ENCODE measurements at places on chromosomes 1 and 21.

DNA sequence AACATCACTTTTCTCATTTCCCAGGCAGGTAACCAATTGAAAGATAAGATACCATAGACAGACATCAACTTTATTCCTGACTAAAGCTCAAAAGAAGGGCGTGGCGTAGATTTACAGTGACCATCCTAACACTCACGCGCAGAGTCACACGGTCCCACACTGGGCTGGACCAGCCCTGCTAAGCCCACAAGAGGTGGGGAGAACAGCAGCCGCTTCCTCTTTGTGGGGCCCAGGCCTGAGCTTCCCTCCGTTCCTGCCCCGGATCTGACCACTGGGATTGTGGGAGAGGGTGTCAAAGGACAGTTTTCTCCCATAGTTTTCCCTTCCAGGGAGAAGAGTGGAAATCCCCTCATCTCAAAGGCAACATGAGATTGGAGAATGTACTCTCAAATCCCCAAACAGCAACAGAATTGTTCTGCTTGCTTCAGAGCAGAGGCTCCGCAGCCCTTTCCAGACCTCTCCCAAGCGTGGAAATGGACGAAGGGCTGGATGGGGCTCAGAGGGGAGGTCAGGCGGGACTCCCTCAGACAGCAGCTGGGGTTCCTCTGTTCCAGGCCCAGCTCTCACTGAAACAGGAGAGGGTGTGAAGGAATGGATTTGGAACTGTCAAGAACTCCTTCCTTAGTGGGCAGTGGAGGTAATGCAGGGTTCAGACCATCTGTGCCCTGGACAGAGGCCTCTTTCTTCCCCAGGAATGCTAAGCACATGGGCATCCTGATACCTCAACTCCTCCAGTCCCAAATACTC is 33.7 kb downstream of the L1TD1 start:
- DNase-seq, result no peak

GRCh38 chr21:29237110-29238052 is 61.3 kb upstream of the BACH1 start:
- no peak for DNase-seq

- DNase-seq, result no peak
These were observed 35.1 kb upstream of the DISC1 start for GRCh38 chr1:231591466-231591865.

DNA sequence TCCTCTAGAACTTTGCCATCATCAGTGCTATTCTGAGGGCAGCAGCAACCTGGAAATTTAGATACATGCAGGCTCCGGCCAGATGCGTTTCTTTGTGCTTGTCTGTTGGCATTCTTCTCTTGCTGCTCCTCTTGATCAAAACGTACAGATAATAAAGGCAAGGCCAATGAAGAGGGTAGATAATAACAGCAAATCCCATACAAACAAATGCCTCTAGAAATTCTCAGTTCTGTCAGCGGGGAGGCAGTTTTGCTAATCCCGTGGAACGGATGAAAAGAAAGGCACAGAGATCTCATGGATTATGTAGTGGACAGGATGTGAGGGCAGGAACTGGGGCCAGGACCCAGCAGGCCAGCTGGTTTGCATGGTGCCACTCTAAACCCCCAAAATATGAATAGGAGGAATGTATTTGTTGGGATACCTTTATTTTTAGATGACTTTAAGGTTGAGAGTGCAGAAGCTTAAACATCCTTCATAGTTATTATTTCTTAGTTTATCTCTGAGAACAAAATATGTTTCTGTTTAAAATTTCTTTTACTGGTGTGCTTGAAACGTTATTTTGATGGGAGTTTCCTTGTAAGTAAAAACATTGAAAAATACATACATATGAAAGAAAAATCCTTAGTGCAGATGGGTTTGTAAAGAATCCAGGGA is 1.5 kb downstream of the ITSN1 start:
- DNase-seq, result no peak

GRCh38 chr1:10280439-10281350 is 70.3 kb downstream of the KIF1B start:
- no peak for DNase-seq

GRCh38 chr1:111734856-111735255 is 4.3 kb downstream of the INKA2 start:
- DNase-seq, result no peak

GRCh38 chr21:35344582-35344981 is 295.5 kb upstream of the RUNX1 start:
- DNase-seq, result no peak

- peak; percentile 64 for DNase-seq
These were observed at the start of gene MIA3 for GRCh38 chr1:222618001-222618879. Gene MIA3 (plus strand): TSS chr1:222618097. CDS start chr1:222618111, 14 bp downstream.

DNA sequence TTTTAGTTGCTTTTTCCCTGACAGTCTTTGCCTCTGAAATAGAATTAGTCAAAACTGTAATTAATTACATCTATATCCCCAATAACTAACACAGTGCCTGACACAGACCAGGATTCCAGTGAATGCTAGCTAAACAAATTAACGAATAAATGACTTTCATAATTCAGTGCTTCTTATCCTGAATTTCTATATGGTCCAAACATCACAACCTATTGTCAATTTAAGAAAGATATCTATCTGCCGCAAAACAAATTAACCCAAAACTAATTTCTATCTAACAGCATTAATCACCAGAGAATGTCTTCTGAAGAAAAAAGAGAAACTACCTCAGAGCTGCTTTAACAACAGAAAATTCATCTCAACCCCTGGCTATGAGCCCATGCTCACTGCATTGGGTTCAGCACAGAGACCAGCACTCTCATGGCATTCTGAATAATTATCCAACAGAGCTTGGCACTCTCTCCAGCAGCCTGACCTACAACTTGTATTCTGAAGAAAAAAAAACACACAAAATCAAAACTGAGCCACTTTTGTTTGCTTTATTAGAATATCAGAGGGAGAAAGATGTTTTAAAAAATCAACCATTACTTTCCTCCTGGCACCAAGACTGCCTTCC is 547.3 kb upstream of the BEND5 start:
- no peak for DNase-seq

DNA sequence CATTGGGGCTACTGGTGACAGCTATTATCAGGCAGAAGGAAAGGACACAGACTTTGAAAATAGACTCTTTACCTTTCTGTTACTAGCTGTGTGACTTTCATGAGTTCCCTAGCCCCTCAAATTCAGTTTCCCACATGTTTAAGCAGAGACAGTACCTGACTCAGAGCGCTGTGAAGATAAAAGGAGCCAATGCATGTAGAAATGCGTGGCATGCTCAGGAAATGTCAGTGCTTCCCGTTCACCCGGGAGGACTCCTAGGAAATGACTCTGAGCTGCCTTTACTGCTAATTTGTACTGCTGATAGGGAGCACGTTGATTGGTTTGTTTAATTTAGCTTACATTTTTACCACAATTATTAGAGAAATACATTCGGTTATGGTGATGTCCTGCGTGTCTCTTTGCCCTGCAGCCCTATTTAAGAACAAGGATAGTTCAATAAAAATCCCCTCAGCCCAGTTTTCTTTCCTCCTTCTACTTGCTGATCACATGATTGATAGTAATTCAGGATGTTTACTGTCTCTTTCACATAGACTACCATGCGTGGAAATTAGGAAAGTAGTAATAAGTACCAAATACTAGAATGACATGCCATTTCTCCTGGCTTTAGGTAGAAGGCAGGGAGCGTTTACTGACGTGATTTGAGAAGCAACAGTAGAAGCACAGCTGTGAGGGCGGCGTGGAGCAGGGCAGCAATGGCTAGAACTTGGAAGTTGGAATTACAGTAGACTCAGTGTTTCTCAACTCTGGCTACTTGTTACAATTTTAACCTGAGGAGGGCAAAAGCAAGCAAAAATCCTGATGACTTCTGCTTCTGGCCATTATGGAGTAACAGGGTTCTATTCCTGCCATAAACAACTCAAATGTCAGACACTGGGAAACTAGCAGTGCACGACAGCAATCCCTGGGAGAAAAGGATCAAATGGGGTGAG is 15.9 kb downstream of the PDIK1L start:
- no peak for DNase-seq

DNA sequence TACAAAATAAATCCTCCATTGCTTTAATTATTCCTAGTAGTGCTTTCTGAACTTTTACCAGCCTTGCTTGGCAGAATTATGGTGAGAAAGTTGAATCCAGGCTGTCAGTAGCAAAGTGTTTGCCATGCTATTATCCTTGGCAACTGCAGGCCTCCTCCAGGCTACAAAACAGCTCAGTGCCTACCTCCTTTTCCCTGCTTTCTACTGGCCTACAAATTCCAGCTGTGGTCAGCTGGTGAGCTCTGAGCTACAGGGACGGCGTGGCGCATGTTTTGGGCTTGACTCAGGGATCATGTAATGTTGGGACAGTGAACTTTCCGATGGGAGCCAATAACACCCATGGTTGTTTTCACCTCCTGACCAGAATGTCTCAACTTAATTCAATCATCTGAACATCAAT is 456.1 kb upstream of the ADAMTS5 start:
- DNase-seq, result no peak

DNA sequence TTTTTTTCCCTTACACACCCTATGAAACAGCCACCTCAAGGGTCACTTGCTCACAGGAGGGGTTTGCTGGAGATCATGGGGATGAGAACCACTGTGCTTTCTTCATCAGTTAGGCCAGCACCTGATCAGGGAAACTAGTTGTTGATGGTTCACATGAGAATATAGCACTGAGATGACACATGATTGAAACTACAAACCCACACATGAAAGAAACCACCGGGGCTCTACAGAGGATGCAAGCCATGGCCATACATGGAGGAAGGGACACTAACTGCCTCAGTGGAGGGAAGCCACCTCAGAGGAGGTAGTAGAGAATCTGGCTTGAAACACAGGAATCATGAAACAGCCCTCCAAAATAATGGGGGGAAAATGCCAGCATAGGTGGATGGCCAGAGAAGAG is 63.2 kb downstream of the PRKAB2 start:
- DNase-seq, result no peak

GRCh38 chr1:33860671-33861070 is 3.2 kb upstream of the HMGB4 start:
- no peak for DNase-seq

GRCh38 chr1:223211323-223211985 is 68.4 kb upstream of the TLR5 start:
- DNase-seq, result no peak

DNA sequence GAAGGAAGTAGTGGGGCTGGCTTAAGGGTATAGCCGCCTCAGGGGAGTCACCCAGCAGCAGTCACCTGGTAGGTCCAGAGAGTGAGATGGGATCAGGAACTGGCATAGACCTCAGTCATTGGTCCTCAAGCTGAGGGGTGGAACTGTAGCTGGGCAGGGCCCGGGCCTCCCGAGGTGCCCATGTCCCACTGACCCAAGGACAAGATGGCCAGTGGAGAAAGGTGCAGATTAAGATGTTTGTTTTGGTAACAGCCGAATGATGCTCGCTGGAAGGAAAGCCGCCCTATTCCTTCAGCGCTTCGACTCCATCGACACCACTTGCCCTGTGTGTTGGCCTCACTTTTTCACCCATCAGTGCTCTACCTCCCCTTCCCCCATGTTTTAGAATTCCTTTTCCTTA is 16.4 kb downstream of the COL9A2 start:
- no peak for DNase-seq

DNA sequence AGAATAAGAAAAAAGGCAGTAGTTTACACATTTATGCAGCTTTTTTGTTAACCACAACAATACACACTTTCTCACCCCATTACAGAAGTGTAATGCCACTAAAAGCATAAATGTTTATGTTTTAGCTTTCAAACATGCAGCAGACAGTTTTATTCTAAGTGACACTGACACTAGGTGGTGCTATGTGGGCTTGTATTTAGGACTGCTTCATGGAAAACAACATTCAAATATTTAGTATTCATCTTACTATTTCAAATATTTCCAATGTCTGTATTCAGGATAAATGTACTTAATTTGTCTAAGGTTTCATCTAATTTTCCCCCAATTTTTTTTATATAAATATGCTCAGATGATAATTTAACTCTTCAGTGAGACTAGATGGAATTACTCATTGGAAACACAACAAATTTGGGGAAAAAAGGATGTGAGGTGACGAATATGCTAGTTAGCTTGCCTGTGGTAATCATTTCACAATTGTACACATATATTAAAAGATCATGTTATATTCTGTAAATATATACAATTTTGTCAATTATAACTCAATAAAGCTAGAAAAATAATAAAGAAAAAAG is 71.4 kb downstream of the USP1 start:
- DNase-seq, result no peak

DNA sequence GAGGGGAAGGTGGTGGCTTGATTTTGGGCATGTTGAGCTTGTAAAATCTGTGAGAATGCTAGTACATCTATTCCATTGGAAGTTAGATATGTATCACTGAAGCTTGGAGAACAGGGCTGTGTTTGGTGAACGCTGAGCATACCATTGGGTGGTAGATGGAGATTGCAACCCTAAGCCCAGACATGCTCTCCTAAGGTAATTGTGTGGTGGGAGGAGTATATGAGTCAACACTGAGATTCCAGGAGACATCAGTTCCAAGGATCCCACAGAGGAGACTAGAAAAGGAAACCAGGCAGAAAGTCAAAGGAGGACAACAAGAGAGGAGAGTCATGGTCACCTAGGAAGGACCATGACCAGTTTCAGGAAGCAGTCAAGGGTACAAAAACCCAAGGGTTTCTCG is 60.4 kb downstream of the KIF21B start:
- no peak for DNase-seq

DNA sequence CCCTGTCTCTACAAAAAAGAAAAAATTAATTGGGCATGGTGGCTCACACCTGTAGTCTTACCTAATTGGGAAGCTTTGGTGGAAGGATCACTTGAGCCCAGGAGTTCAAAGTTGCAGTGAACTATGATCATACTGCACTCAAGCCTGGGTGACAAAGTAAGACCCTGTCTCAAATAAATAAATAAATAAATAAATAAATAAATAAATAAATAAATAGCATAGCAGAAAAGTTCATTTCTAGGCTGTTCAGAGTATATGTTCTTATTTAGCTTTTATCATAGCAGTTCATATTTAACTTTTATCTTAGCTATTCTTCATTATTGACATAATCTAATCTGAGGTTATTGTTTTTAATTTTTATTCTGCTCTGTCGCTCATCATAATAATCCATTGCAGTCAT is 8.7 kb upstream of the SEC16B start:
- DNase-seq, result no peak

- no peak for DNase-seq
These were observed 869 bp downstream of the KCNA3 start for GRCh38 chr1:110673805-110674336.

GRCh38 chr1:25568834-25569596 is 25.6 kb downstream of the LDLRAP1 start:
- DNase-seq, result no peak

GRCh38 chr1:226985839-226986463 is 45.9 kb downstream of the COQ8A start:
- DNase-seq, result no peak

- no peak for DNase-seq
These were observed 6.0 kb upstream of the SHISA4 start for GRCh38 chr1:201882665-201883132.

DNA sequence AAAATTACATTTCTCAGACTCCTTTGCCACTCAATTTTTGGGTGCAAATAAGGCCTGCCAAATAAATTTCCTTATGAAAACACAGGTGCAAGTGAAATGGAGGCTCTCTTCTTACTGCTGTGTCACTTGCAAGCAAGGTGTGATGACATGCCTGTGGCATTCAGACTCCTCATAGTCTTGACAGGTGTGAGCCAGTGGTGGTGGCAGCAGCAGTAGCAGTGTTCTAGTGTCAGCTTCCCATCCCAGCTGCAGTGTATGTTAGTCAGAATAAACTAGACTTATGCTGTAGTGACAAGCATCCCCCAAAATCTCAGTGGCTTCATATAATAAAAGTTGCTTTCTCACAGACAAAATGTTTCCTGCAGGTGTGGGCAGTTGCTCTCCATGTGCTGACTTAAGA is 3.8 kb upstream of the EEIG2 start:
- no peak for DNase-seq

- no peak for DNase-seq
These were observed 42.6 kb upstream of the KLF17 start for GRCh38 chr1:44076066-44076465.
